SHP77 (cell line): ENCODE measurements at places on chromosomes 3 and 15.

DNA sequence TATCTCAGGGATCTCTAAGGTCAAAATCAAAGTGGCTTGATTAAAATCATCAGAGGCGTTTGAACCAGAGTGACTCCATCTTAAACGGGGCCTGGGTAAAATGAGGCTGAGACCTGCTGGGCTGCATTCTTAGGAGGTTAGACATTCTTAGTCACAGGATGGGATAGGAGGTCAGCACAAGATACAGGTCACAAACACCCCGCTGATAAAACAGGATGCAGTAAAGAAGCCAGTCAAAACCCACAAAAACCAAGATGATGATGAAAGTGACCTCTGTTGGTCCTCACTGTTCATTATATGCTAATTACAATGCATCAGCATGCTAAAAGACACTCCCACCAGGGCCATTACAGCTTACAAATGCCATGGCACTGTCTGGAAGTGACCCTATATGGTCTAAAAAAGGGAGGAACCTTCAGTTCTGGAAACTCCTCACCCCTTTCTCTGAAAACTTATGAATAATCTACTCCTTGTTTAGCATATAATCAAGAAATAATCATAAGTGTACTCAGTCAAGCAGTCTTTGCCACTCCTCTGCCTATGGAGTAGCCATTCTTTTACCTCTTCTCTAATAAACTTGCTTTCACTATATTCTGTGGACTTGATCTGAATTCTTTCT lies 143.3 kb upstream of the SLCO3A1 start:
- no peak for DNase-seq

- no peak for DNase-seq
These were observed 17.8 kb upstream of the UTS2B start for GRCh38 chr3:191348098-191348497.

GRCh38 chr3:188220097-188220788 lies 66.3 kb downstream of the LPP start:
- DNase-seq: no peak

- DNase-seq: no peak
These were observed 25.0 kb downstream of the SLC7A14 start for GRCh38 chr3:170560717-170561382.

DNA sequence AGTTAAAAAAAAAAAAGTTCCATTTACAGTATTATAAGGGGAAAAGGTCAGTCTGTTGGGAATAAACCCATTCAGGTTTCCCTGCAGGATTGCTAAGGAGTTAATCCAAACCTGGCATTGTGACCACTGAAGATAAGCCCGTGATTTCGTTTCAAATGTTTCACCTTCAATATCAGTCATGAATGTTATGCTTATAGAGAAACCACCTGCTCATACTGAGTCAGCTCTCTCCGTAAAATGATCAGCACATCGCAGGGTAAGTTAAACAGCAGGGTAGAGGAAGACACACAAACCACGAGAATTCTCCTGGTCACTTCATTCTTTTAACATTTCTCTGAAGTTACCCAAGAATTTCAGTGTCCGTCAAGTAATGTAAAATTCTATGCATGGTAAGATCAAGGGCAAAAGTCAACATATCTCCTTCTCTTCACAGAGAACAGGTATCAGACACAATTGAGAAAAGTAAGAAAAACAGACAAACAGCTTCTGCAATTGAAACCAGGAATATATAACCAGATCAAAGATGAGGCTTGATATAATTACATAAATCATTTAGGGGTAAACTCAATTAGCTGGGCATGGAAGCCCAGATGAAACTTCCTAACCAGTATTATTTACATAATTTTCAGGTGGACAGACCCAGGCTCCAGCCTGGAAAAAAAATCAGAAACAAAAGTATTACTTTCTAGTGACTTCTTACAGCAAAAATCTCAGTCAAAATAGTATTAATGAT lies 67.6 kb upstream of the ARHGEF3 start:
- peak; percentile 11 for DNase-seq

GRCh38 chr3:185332026-185332735 lies 30.8 kb upstream of the MAP3K13 start:
- no peak for DNase-seq

DNA sequence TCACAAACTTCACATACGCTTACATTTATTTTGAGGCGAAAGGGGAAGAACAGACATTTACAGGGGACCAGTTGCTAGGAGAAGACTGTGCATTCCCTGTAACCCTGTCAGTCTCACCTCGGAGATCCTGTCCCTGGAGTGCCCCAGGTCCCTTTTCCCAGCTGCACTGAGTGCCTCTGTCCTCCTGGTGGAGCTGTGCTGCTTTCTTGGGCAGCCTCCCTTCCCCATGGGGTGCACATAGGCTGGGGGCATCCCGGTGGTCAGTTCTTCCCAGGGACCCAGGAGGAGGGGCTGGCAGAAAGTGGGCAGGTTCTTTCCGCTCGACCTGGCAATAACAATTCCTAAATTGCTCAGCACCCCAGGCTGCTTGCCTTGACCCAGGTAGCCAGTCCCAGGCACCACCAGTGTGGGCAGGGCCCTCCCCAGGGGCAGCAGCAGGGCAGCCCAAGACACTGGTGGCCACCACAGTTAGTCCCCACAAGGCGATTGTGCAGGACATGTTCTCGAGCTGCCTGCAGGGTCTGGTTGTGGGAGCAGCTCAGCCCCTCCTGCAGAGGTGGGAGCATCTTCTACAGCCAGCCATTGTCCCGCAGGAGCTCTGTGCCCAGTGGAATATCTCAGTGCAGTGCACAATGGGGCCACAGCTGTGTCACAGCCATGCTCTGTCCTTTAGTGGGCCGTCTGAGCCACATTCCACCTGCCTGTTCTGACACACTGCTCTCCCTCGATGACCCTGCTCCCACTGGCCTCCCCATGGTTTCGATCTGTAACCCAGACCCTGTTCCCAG lies 36.3 kb downstream of the APBA2 start:
- no peak for DNase-seq

GRCh38 chr15:48592221-48592731 lies 53.2 kb downstream of the FBN1 start:
- no peak for DNase-seq

- DNase-seq: no peak
These were observed 32.2 kb upstream of the TM2D3 start for GRCh38 chr15:101684384-101684783.
